MG63 (cell line): ENCODE measurements at places on chromosomes 7 and 10.

DNA sequence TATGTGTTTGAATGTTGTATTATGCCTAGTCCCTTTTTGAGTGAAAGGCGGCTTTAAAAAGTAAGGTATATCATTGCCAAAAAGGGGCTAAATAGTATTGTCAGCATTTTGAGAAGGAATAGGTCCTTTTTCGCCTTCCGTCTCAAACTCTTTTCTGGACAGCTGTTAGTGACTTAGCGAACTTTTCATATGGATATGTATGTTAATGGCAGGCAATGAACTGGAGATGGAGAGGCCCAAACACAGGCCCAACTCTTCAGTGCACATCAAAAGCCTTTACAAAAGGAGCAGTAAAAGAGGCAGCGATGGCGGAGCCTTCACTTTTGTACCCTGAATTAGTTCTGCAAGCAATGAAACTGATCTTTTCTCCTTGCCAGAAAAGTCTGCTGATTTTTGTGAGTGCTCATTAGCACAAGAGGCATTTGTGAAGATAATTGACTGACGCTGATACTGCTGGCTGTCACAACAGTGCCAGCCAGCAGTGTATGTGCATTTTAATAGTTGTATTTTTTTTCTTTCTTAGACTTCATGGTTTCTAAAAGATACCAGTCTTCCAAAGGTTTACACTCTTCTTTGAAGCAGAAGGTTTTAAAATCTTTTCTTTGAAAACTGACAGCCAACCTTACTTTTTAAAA, 243.7 kb upstream of the SP8 start:
- no peak for DNase-seq

GRCh38 chr10:100780324-100780723, 34.9 kb downstream of the PAX2 start:
- DNase-seq = no peak

GRCh38 chr7:91248996-91249395, 15.2 kb upstream of the FZD1 start:
- DNase-seq = no peak

- no peak for DNase-seq
Measured at GRCh38 chr10:43235070-43235900, 31.6 kb downstream of the RASGEF1A start.
